ENCODE measurements at places on chromosomes 2 and 18. TPM values are rescaled to one million over a fixed set of nuclear protein-coding genes. Genes with fewer than 3 reads are reported as not detected.

ANKRD30BL gene
- not detected for total RNA-seq

- peak; percentile 3 for DNase-seq
Measured at GRCh38 chr2:195410074-195410671, 246.9 kb upstream of the SLC39A10 start.

DNA sequence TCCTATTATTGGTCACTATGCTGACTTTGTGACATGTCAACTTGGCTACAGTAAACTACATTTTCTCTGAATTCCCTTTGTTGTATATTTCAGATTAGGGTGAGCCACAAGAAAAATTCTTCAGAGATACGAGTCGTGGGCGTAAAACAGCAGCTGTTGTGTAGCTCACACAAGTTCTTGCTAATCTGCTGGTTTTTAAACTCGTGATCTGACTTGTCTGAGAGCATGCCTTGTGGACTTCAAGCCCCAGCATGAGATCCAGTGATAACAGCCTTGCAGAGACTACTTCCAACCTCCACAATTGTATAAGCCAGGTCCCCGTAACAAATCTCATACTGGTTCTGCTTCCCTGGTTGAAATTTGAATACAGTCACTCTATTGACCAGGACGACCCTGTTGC lies 259.8 kb upstream of the LYPD1 start:
- peak; percentile 61 for DNase-seq

DNA sequence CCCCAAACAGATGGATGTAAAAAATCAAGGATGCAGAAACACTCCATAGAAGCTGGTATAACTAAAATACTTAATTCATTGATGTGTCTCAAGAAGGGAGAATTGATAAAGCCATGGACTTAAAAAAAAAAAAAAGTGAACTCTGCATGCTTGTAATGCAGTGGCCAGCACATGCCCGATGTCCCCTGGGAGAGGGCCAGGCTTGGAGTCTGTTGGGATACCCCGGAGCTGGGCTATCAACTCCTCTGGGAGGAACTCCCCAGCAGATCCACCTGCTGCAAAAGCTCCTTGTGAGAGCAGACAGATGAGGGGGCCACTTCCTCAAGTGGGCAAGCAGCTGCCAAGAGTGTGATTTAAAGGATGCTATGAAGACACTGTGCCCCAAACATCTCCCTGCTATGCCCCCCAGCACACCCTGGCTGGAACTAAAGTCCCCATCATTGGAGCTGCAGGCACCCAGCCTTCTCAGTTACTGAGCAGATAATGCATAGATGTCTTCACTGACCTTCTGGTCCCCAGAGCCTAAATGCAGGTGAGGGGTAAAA lies 311.5 kb upstream of the ID2 start:
- DNase-seq: no peak

DNA sequence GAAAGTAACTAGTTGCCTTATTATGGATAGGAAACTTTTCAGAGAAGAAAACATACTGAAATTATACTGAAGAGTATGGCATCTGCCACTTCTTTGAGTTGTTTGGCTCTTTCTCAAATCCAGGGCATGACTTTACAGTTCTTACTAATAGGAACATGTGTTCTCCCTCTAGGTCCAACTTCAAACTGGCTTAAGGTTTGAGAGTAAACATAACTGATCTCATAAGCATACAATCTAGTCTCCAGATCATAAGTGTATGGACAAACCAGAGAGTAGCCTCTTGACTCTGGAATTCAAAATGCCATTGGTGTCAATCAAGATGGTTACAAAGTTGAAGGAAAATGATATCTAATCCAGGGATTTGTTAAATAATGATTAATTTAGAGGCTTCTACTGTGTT lies 101.5 kb downstream of the NYAP2 start:
- no peak for DNase-seq

DNA sequence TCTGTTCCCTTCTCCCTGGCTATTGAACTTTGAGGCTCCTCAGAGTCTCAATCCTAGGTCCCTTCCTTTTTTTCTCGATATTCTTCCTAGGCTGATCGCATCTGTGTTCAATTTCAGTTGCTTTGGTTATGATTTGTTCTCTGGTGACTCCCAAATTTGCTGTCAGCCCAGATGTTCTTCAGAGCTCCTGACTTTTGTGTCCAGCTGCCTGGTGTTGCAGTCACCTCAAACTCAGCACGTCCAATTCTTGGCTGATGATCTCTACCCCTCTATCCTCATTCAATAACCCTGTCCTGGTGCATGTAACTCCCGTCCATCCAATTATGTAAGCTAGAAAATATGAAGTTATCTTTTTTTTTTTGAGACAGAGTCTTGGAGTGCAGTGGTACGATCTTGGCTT lies 31.4 kb downstream of the DIS3L2 start:
- DNase-seq: no peak

CHAC2 gene
- 8.1 TPM for total RNA-seq

GRCh38 chr2:240594511-240595380 lies 8.2 kb downstream of the CAPN10 start:
- no peak for DNase-seq

DNA sequence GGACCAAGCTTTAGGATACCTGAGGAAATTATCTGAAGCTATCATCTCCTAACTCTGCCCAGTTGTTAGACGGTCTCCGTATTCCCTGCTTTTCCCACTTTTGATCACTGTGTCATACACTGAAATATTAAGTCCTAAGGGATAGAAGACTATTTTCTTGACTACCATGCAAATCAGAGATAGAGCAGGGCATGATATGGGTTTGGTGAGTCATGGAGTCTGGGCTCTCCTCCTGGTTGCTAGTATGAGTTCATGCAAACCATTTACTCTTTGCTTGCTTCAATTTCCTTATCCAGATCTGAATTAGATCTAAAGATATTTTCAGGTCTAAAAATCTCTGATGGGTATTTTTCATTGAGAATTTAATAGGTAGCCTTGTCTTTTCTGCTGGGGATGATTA lies 55.0 kb downstream of the EHBP1 start:
- DNase-seq: no peak

DNA sequence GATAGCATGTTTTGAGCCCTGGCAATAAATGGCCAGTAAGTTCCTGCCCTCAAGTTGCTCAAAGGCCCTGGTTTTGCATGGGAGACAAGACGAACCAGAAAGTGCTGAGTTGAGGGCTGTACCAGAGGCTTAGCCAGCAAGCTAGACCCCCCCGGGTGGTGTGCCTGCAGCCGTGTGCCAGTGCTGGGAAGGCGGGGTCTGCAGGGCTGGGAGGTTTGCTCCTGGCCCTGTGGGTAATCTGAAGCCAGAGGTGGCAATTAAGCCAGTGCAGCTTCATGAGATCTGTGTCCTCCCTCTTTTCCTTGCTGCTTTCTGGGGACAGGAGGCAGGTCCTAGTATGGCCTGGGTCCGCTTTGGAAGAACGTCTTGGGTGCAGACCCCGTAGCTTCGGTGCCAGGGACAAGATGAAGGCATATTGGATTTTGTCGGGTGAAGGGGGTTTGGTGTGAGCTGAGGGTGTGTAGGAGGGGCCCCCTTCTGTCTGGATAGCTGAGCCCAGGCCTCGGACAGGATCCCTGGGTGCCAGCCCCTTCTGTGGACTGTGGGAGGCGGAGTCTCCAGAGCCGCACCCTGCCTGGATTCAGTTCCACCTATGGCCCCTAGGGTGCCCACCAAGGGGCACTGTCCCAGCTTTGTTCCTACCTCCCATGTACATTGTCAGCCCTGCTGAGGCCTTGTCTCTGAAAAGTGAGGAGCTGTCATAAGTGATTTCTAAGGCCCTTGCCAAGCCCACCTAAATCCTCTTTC lies 15.6 kb downstream of the ATOH8 start:
- DNase-seq: peak; percentile 58

DNA sequence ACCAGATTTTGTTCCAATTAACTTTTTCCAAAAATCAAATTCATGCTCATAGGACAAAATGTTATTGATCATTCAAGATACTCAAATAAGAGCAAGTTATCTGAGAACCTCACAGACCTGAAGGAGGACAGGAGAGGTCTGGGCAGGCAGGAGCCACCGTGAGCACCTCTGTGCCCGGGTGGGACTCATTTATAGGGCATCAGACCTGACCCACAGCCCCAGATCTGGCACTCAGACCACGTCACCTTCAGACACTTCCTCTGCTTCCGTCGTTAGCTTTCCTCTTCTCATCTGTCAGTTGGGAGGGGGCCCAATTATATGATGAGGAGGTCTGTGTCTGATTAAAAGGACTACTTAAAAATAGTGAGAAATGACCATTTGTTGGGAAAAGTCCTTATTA lies 169.4 kb downstream of the EIPR1 start:
- no peak for DNase-seq
